Glomerular endothelial cell (primary cell): ENCODE measurements at places on chromosomes 13 and 19. TPM values are rescaled to one million over a fixed set of nuclear protein-coding genes. Genes with fewer than 3 reads are reported as not detected.

ICAM5 gene
- 0.06 TPM in 1 of 2 replicates, not detected in the other for total RNA-seq

KCNJ14 gene
- 0.73 and 1.2 TPM in 2 replicates for total RNA-seq

ZNF419 gene
- total RNA-seq = 4.1 and 7.9 TPM in 2 replicates

OR1I1 gene
- not detected in 2 replicates for total RNA-seq

ADGRE3 gene
- not detected in 2 replicates for total RNA-seq

CYP2A7 gene
- total RNA-seq = not detected in 2 replicates

CCDC70 gene
- total RNA-seq = not detected in 2 replicates

AXL gene
- total RNA-seq = 64.5 and 89.8 TPM in 2 replicates

FKRP gene
- total RNA-seq = 22.5 and 35.5 TPM in 2 replicates

KIR3DL1 gene
- not detected in 2 replicates for total RNA-seq

CCDC194 gene
- not detected in 2 replicates for total RNA-seq

PHLDB3 gene
- total RNA-seq = 8.2 and 9.6 TPM in 2 replicates
